ENCODE measurements at places on chromosomes 6 and 20. TPM values are rescaled to one million over a fixed set of nuclear protein-coding genes. Genes with fewer than 3 reads are reported as not detected.

Gene HSPA1A
- 75.0 TPM for total RNA-seq

Gene GRIK2
- total RNA-seq, result not detected

Gene PNPLA1
- not detected for total RNA-seq

Gene NFKBIE
- 27.0 TPM for total RNA-seq

Gene RALY
- 99.3 TPM for total RNA-seq

Gene FYN
- 200 TPM for total RNA-seq

Gene TCP1
- total RNA-seq, result 395 TPM

Gene TMEM242
- 7.8 TPM for total RNA-seq

Gene PDCD2
- 120 TPM for total RNA-seq

Gene PHACTR3
- not detected for total RNA-seq

Gene RUNX2
- not detected for total RNA-seq

Gene TAF11
- total RNA-seq, result 39.6 TPM

Gene SLC22A1
- total RNA-seq, result not detected

Gene ARMC12
- total RNA-seq, result 0.13 TPM

Gene FLRT3
- 0.14 TPM for total RNA-seq

Gene C4B
- total RNA-seq, result 0.43 TPM

Gene TNFRSF6B
- 13.2 TPM for total RNA-seq

Gene RSPH4A
- not detected for total RNA-seq

Gene EBF4
- total RNA-seq, result 1.0 TPM

Gene ZNF391
- total RNA-seq, result 0.53 TPM

Gene NHLRC1
- total RNA-seq, result 2.3 TPM

Gene GPSM3
- total RNA-seq, result 11.6 TPM

Gene OR2B6
- total RNA-seq, result not detected

Gene CLIC5
- total RNA-seq, result under 0.01 TPM

Gene SEL1L2
- not detected for total RNA-seq

Gene CAGE1
- under 0.01 TPM for total RNA-seq

Gene MRAP2
- total RNA-seq, result 4.3 TPM

Gene DNAH8
- total RNA-seq, result 0.07 TPM

Gene SIGLEC1
- not detected for total RNA-seq

Gene FAM162B
- 0.36 TPM for total RNA-seq

Gene RBL1
- total RNA-seq, result 34.7 TPM

Gene LST1
- total RNA-seq, result 0.29 TPM

Gene TOMM6
- 172 TPM for total RNA-seq

Gene IL17F
- not detected for total RNA-seq

Gene CGA
- total RNA-seq, result not detected

Gene BTBD9
- 17.4 TPM for total RNA-seq

Gene RIN2
- total RNA-seq, result 125 TPM
